ENCODE measurements at places on chromosomes 7 and 10. TPM values are rescaled to one million over a fixed set of nuclear protein-coding genes. Genes with fewer than 3 reads are reported as not detected.

DNA sequence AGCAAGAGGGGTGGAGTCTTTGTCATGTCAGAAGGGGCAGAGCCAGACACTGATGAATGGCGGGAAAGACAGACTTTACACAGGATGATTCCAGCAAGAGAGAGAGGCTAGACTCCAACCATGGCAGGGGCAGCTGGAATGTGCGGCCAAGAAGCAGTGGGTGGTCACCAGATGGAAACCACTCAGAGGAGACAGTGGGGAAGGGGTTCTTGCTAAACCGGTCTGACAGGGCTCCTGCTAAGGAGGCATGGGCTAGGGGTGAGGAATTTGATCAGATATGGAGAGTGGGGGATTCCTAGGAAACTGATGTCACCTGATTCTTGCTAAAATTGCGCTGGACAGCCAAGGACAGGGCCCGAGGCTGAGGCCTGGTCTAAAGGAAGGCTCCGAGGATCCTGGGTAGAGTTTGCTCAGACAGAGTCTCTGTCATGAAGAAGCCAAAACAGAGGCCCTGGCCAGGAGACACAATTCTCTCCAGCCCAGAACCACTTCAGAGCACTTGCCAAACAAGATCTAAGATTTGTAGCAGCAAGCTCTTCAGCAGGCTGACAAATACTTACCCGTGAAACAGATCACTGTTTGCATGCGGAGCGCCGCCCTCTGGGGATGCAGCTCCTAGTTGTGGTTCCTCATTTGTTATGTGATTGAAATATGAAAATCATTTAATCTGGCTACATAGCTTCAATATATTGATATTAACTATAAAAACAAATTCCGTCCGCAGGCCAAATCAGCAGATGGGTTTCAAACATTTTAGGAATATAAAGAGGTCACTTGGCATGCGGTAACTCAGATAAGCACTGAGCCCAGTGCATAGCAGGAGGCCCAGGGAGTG, 377.0 kb downstream of the TCERG1L start:
- no peaks in the 10 kb centered on the region for H3K4me1 ChIP-seq
- no peak for DNase-seq
- H3K27ac ChIP-seq = no peak overlapping the region

DNA sequence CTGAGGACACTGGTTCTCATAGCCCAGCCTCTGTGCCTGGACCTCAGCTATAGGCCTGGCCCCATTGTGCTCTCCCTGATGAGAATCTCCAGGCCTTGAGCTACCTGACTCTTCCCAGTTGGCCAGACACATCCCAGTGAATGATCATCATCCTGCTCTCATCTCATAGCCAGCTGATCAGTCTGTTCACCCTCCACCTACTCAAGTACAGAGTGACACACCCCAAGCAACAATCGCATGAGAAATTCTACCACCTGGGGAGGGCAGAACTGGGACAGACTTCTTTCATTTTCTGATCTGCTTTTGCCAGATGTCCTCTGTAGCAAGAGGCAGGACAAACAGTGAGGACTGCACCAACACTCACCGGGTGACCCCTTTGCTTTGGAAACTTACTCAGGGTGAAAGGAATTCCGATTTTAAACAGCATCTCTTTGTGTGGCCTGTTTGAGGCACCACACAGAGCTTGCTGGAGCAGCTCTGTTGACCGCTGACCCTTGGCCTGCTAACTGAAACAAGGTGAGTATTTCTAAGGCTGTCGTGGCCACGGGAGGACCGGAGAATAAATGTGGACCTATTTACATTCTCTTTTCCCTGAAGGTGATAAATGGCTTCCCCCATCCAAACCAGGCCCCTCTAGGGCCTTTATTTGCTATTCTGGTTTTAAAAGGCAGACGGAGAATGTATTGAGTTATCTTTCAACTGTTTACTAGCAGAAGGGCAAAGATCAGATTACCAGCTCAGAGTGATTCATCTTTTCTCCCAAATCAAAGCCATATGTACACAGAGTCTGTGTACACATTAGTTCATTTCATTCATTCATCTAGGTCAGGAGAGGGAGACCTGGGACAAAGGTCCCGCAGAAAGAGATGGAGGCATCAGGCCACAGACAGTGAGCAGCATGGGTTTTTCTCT, 181.4 kb upstream of the TNS3 start:
- no peak for DNase-seq
- peak overlapping the region; percentile 88 for H3K27ac ChIP-seq
- no peaks in the 10 kb centered on the region for H3K36me3 ChIP-seq
- H3K4me3 ChIP-seq = no peak overlapping the region
- no peaks in the 10 kb centered on the region for H3K27me3 ChIP-seq
- peaks cover 51% of the 10 kb centered on the region for H3K4me1 ChIP-seq

DNA sequence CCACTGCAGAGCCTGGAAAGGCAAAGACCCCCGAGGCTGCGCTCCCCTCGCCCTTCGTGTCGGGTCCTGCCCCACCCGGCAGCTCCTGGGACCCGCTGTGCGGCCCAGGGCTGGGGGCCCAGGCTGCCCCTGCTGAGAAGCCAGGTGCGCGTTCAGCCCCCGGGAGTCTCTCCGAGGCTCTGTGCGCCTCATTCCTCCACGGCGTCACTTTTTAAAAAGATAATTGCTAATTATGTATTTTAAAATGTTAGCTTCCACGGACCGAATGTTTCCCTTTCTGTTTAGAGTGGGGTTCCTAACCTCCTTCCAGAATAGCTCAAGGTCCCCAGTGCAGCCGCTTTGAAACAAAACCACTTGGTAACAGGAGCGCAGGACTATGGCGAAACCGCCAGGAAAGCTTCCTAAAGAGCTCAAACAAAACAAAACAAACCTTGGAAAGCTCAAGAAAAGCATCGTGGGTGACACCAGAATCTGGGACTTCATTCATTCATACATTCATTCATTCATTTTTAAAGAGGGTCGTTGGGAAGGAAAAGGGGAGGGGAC, 45.6 kb downstream of the PDIA4 start:
- H3K27ac ChIP-seq = peak overlapping the region; percentile 88
- DNase-seq = no peak
- H3K4me3 ChIP-seq = peak overlapping the region; percentile 98

NPTX2 gene
- total RNA-seq = 5.1 TPM

CYP26A1 gene
- total RNA-seq = not detected

GRCh38 chr10:128880159-128880725, 586.8 kb upstream of the MGMT start:
- H3K4me3 ChIP-seq = no peak overlapping the region
- no peaks in the 10 kb centered on the region for H3K4me1 ChIP-seq
- H3K36me3 ChIP-seq = no peaks in the 10 kb centered on the region
- no peaks in the 10 kb centered on the region for H3K27me3 ChIP-seq

GPR22 gene
- total RNA-seq = not detected

DNA sequence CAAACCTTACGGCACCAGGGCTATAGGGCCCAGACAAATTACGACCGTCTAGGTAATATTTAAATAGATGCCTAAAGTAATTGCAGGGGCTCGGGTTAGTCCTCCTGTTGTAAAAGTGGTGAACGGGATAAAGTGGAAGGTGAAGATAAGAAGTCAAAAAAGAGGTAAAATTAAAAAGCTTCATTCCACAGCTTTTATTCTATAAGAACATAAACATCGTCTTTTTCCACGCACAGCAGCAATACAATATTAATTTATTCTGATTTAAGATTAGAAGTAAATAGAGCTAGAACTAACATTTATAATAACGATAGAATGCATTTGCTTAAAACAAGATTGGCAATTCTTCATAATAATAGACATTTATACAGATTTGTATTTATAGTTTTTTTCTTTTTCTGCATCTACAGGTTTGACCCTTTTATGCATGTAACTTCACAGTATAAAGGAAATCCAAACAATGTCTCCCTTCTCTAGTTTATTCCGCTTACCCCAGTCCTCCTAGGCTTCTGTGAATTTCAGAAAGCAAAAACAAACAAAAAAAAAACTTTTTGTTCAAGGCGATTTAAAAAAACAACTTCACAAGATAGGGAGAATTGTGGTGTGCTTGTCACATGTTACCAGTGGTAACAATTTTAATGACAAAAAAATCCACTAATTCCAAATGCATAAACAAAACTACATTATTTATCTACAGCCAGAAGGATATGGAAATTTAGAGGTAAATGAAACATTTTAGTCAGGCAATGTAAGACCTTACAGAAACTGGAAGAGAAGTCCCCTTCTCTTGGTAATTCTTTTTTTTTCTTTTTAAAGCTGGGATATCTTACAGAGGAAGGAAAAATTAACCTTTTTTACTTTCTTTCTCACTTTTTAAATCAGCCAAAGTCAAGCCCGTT, 3.4 kb downstream of the HOXA10 start:
- no peak overlapping the region for H3K4me3 ChIP-seq
- H3K36me3 ChIP-seq = peaks cover 2% of the 10 kb centered on the region
- no peak overlapping the region for H3K27ac ChIP-seq
- DNase-seq = no peak

GRCh38 chr7:102942868-102943267, 30.1 kb downstream of the LRRC17 start:
- H3K4me1 ChIP-seq = peaks cover 28% of the 10 kb centered on the region
- no peak for DNase-seq
- peak overlapping the region; percentile 66 for H3K27ac ChIP-seq
- H3K27me3 ChIP-seq = no peaks in the 10 kb centered on the region
- peaks cover 4% of the 10 kb centered on the region for H3K36me3 ChIP-seq
- H3K4me3 ChIP-seq = no peak overlapping the region

LAMB1 gene
- total RNA-seq = 1,014 TPM

FAM25G gene
- total RNA-seq = not detected
